ENCODE measurements at places on chromosomes 5 and 9.

DNA sequence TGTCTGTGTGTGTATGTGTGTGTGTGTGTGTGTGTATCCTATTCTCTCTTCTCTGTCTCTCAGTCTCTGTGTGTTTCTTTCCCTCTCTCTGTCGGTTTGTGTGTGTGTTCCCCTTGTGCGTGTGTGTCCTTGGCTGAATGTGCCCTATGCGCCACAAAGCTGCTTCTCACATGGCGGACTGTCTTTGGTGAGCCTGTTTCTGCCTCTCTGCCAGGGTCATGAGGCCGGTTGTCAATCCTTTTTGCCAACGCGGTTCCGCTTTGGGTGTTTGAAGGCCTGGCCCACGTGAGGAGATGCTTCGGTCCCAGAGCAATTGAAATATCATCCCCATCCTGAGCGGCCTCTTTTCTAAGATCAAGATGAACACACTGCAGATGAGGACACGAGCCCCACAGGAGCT, 476.0 kb downstream of the SPATA31A7 start:
- no peak for DNase-seq

DNA sequence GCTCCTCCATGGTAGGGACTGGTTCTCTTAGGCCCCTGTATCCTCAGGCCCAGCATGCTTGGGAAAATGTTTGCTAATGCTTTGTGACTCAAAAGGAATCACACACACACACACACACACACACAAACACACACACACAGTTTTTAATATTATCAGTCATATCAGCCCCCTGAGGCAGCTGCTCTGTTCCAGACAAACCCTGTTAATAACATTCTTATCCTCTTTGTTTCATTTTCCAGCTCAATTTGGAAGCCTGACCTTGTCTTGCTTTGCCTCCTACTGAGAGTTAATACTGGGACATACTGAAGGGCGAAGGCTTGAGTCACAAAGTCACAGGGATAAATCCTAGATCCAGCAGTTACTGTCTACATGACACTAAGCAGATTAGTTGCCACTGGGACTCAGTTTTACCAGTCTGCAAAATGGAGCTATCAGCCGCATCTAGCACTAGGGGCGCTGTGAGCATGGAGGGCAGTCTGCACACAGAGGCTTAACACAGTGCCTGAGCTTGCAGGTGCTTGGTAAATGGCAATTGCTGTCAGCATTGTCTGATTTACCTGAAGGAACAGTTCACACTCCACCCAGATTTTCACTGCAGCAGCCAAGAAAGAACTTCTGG, 37.1 kb upstream of the KCNMB1 start:
- no peak for DNase-seq

DNA sequence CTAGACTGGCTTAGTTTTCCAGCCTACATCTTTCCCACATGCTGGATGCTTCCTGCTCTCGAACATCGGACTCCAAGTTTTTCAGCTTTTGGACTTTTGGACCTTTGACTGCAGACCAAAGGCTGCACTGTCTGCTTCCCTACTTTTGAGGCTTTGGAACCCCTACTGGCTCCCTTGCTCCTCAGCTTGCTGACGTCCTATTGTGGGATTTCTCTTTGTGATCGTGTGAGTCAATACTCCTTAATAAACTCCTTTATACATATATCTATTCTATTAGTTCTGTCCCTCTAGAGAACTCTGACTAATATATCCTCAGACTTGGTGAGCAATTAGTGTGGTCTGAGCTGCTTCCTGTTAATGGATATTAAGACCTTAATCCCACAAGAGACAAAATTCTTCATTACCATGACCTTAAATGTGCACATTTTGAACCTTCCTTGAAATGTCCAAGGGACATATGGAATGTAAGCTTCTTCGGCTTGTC, 752.9 kb downstream of the CDH18 start:
- DNase-seq, result no peak

- DNase-seq, result peak; percentile 81
Observed at GRCh38 chr9:92716557-92716956, 46.6 kb upstream of the IPPK start.

DNA sequence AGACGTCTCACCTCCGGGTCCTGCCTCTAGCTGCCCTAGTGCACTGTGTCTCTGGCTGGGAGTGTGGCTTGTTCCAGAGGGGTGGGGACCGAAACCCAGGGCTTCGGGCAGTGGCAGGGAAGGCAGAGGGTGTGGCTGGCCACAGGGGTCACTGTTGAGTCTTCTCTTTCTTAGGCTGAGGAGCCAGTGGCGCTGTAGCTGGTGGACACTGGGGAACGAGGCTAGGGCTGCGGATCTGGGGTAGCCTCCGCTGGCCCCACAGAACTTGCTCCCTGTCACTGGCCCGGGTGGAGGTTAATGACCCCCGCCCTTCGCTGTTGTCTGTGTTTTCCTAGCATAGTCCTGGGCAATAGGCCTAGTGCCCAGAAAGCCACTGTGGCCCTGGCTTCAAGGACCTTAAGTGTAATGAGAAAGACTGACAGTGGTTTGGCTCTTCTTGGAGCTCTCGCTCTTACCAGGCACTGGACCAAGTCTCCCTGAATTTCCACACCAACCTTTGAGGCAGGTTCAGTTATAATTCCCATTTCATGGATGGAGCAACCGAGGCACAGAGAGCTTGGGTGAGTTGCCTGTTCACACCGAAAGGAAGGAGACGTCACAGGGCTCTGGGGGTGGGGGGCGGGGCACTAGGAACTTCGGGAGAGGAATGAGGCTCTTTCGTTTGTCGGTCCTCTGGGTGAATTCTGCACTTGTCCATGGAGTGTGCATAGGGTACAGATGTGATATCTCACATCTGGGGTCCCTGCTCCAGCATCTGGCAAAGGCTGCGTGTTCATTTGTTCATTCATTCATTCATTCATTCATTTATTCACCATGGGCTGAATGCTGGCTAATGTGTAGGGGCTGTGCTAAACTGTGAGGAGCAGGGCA, 4.8 kb upstream of the IER5L start:
- no peak for DNase-seq

DNA sequence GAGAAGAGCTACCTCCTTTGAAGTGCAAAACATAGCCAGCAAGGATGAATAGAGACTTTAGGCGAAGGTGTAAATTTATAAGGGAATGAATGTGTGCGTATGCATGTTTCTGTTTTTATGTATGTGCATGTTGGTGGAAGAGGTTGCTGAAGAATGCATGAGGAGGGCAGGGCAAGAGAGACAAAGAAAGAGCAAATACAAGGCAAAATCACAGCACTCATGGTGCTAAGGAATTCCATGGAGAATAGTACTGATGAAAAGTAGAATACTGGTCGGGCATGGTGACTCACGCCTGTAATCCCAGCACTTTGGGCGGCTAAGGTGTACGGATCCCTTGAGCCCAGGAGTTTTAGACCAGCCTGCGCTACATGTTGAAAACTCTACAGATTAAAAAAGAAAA, 762.1 kb upstream of the PTPRD start:
- no peak for DNase-seq

GRCh38 chr5:16841416-16841815, 94.7 kb downstream of the MYO10 start:
- no peak for DNase-seq

DNA sequence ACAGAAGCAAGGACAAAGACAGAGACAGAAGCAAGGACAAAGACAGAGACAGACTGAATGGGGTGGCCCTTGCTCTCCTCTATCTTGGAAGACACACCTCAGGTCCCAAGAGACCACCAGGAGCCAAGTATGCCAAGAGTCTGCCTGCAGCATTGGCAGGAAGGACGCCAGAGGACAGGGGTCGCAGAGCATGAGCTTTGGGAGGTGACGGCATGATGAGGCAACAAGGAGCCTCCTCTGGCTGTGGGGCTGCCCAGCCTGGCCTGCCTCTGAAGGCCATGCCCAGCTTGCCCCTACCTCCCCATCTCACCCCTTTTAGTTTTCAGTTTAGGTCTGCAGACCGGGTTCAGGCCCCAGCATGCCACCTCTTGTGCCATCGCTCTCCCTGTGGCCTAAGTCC, 17.6 kb downstream of the PDGFRB start:
- DNase-seq, result no peak

DNA sequence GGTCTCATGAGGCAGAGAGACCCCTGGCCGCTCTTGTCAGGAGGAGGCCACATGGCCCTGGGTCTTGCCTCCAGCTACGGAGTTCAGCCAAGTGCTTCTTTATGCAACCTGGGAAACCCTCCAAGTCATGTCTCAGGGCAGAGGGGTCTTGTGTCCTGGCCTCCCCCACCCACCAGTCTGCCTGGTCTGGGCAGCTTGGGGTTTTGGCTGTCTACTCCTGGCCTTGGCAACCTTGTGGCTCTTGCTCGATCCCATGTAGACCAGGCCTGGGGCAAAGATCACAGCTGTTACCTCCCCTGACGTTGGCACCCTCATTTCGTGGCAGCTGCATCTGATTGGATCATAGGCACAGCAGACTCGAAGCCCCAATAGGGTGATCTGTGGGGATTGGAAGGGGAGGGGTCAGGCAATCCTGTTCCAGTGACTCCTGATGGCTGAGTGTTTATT, 28.4 kb downstream of the JADE2 start:
- no peak for DNase-seq

DNA sequence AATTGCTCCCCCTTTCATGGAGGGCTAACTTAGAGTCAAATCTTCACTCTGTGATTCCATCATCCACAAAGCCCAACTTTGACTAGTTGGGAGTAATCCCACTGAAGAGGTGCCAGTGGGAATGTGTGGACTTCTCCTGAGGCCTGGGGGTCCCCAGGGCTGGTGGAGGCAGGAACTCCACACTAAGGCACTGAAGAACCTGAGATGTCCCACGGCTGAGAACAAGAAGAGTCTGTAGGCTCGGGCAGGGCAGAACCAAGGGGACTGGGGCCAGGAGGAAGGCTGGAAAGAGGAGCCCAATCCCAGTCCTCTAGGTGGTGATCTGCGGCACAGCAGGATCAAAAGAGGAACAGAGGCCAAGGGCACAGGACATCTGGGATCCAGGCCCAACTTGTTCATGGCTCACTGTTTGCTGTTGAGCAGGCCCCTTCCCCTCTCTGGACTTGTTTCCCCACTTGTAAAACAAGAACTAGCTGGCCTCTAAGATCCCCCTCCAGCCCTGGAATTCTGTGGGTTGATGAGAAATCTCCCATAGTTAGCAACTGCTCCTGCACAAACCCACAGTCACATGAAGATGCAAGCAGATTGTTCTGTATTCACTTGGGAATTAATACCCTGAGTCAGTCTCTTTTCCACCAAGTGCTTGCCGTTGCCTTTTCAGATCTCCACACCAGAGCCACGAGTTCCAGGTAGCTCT, 32.7 kb upstream of the ALDH1B1 start:
- no peak for DNase-seq

GRCh38 chr5:138458384-138458783, 6.9 kb upstream of the EGR1 start:
- no peak for DNase-seq

DNA sequence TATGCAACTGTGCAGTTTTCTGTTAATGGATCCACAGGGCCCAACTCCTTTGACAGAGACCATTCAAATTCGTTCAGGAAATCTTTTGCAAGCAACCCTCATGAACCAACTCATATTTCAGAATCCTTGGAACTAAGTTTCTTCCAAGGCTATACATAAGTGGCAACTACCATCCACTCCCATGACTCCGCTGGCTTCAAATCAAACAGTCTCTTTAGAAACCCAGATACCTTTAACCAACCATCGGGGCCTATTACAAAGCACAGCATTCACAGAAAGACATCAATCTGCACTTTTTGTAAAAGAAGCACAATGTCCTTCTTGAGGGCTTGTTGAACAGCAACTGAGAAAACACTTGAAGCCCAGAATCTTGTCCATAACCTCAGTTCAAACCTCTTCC, 526.9 kb downstream of the DTWD2 start:
- DNase-seq, result no peak

DNA sequence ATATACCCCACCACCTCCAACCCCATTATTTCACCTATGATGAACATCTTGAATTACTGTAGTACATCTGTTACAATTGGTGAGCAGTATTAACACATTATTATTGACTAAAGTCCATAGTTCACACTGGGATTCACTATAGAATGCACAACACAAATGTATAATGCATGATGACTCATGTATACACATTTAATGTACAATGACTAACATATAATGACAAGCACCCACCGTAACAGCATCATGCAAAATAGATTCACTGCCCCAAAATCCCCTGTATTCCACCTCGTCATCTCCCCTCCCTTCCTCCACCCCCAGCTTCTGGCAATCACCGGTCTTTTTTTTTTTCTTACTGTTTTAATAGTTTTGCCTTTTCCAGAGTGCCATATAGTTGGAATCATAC, 47.1 kb upstream of the NEK6 start:
- no peak for DNase-seq

GRCh38 chr5:68652534-68652965, 437.0 kb downstream of the PIK3R1 start:
- DNase-seq, result no peak

DNA sequence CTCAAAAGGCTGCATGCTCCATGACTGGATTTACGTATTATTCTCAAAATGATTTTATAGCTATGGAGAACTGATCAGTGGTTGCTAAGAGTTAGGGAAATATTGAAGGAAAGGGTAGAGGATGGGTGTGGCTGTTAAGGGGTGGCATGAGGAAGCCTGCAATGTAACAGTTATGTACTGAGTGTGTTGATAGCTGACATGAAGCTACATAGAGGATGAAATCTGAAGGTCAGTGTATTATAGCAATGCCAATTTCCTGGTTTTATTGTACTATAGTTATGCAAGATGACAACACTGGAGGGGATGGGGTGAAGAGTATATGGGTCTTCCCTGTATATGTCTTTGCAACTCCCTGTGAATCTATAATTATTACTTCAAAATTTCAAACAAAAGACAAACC, 51.0 kb downstream of the TMEM245 start:
- DNase-seq, result no peak

- DNase-seq, result no peak
Observed at GRCh38 chr9:126386088-126386487, 59.5 kb downstream of the MVB12B start.

GRCh38 chr5:180647465-180647864, 1.9 kb downstream of the FLT4 start:
- DNase-seq, result no peak

DNA sequence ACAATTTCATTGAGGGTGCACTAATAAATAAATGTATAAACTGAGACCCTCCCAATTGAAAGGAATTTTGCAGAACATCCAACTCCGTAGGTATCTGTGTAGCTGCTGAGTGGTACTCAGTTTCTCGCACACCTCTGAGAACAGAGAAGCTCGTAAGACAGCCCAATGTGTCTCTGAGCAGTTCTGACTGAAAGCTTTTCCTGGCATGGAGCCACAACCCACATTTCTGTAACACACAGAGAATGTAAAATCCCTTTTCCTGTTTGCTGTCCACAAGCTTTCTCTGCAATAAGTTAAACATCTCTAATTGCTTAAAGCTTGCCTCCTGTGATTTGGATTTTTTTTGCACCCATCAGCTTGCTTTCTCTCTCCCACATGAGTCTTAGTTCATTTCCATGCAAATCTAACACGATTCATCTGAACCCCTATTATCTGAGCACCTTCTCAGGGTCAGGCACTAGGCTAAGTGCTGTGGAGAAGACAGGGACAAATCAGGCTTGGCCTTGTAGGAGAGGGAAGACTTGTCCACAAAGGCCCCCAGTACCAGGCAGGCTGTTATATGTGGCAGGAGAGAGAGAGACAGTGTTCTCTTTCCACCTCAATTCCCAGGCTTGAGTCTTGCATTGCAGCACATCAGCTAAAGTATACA, 44.2 kb upstream of the COL15A1 start:
- no peak for DNase-seq

Measured in CD4-positive, alpha-beta T cell (primary cell).